ENCODE measurements at places on chromosomes 4 and X.

- DNase-seq, result no peak
These were observed 99.5 kb downstream of the PPP2R2C start for GRCh38 chr4:6372649-6373525.

- no peak for DNase-seq
These were observed 79.7 kb downstream of the CPE start for GRCh38 chr4:165458471-165458870.

DNA sequence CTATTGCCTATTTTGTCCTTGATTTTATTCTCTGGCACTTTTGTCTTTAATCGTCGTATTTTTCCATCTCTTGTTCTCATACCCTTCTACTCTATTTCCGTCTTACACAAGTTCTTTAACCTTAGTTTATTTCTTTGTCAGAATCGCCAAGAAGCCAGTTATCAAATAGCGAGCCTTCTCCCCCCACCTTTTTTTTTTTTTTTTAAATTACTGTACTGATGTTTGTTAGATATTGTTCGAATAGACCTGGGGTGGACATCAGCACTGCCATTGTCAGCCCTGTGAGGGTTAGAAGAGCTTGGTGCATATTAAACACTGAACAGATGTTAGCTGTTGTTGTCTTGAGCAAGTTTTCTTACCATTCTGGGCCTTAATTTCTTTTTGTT lies 1.2 kb downstream of the SPCS3 start:
- no peak for DNase-seq

- DNase-seq, result no peak
These were observed 286.2 kb upstream of the TET2 start for GRCh38 chr4:104860238-104861123.

DNA sequence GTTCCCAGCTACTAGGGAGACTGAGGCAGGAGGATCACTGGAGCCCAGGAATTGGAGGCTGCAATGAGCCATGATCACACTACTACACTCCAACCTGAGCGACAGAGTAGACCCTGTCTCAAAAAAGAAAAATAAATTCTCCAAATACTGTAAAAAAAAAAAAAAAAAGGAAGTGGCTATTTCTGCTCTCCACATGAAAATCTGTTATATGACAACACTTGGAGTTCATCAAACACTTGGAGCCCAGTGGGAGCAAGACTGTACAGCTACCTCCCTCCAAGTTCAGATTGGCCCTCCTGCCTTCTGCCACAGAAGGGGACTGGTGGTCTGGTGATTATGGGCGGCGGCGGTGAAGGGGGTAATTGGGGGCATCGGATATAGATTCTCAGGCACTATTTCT lies 9.0 kb upstream of the CLDN34 start:
- DNase-seq, result no peak

DNA sequence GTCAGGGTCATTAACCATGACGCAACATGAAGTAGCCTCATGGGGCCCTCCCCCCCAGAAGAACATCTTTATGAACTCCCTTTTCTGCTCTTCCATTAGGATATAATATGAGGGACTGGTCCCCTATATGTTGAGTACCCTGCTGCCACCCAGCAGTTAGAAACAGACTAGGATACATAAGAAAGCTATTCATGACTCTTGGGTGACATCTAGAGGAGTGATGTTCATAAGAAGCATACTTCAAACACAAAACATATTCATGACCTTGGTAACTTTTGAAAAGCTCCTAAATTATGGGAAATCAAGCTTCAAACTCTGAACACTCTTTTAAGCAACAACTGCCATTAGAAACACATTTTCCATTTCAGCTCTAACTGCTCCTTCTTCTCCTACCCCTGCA lies 155.2 kb upstream of the SPIN4 start:
- DNase-seq, result no peak

- DNase-seq, result no peak
These were observed 142.9 kb downstream of the TMEM164 start for GRCh38 chrX:110145854-110146253.
